Mammary microvascular endothelial cell (primary cell): ENCODE measurements at places on chromosomes 5 and 9. TPM values are rescaled to one million over a fixed set of nuclear protein-coding genes. Genes with fewer than 3 reads are reported as not detected.

Gene TNPO1
- 197 and 243 TPM in 2 replicates for total RNA-seq

Gene ORM2
- not detected in 2 replicates for total RNA-seq

Gene FOXD4L3
- total RNA-seq = not detected in 2 replicates

Gene PCDHGA8
- total RNA-seq = 0.15 and 0.33 TPM in 2 replicates

Gene HOMER1
- total RNA-seq = 1.6 and 1.8 TPM in 2 replicates

Gene PLAC8L1
- total RNA-seq = not detected in 2 replicates

Gene GABRP
- total RNA-seq = 1.5 and 2.7 TPM in 2 replicates

Gene SLC2A8
- 14.3 and 14.4 TPM in 2 replicates for total RNA-seq

Gene PDLIM7
- total RNA-seq = 167 and 210 TPM in 2 replicates

Gene PHYHD1
- total RNA-seq = 0.15 TPM in 1 of 2 replicates, not detected in the other

Gene C1QTNF2
- total RNA-seq = 0.07 and 0.20 TPM in 2 replicates

Gene GCNT4
- 0.33 and 0.44 TPM in 2 replicates for total RNA-seq

Gene TOR2A
- 19.5 and 19.6 TPM in 2 replicates for total RNA-seq

Gene CCDC180
- total RNA-seq = 0.64 and 1.4 TPM in 2 replicates

Gene NIPAL4
- not detected in 2 replicates for total RNA-seq

Gene SOWAHA
- not detected in 2 replicates for total RNA-seq

Gene NSMF
- total RNA-seq = 48.2 and 50.1 TPM in 2 replicates

Gene C7
- total RNA-seq = not detected in 2 replicates

Gene PPP3R2
- total RNA-seq = not detected in 2 replicates

Gene LHX2
- not detected in 2 replicates for total RNA-seq

Gene BHMT2
- 1.6 and 1.9 TPM in 2 replicates for total RNA-seq

Gene FAM221B
- not detected in 2 replicates for total RNA-seq

Gene DMRTA1
- total RNA-seq = 0.05 and 0.07 TPM in 2 replicates

Gene ALDH1A1
- total RNA-seq = 112 and 119 TPM in 2 replicates

Gene GGTA1
- 0.10 and 0.13 TPM in 2 replicates for total RNA-seq

Gene KCTD16
- total RNA-seq = 0.05 and 0.07 TPM in 2 replicates

Gene SPINK1
- total RNA-seq = not detected in 2 replicates

Gene STPG3
- not detected in 2 replicates for total RNA-seq

Gene SLC22A4
- 10.7 and 12.0 TPM in 2 replicates for total RNA-seq

Gene JAKMIP2
- total RNA-seq = not detected in 2 replicates

Gene KIAA0825
- 0.74 and 2.5 TPM in 2 replicates for total RNA-seq

Gene ZNF608
- 4.8 and 11.0 TPM in 2 replicates for total RNA-seq

Gene PCDHGA3
- total RNA-seq = 0.13 and 0.49 TPM in 2 replicates

Gene SLC45A2
- total RNA-seq = not detected in 2 replicates

Gene WDR38
- 0.15 TPM in 1 of 2 replicates, not detected in the other for total RNA-seq

Gene NUTM2F
- not detected in 2 replicates for total RNA-seq

Gene CTSV
- total RNA-seq = 1.3 and 2.2 TPM in 2 replicates

Gene IFNA14
- not detected in 2 replicates for total RNA-seq

Gene NDST1
- total RNA-seq = 129 and 145 TPM in 2 replicates

Gene SPATA31E1
- not detected in 2 replicates for total RNA-seq

Gene NKD2
- total RNA-seq = 0.25 TPM in 1 of 2 replicates, not detected in the other
